ENCODE measurements at places on chromosomes 6 and 20.

DNA sequence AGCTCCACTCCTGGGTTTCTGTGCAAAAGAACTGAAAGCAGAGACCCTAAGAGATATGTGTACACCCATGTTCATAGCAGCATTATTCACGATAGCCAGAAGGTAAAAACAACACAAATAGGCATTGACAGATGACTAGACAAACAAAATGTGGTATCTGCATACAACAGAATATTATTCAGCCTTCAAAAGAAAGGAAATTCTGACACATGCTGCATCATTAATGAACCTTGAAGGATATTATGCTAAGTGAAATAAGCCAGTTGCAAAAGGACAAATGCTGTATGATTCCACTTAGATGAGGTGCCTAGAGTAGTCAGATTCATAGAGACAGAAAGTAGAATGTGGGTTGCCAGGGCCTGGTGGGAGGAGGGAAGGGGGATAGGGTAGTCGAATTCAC is 17.8 kb downstream of the AAR2 start:
- DNase-seq: no peak

- DNase-seq: no peak
These were observed 226.9 kb downstream of the SIM1 start for GRCh38 chr6:100237821-100238220.

DNA sequence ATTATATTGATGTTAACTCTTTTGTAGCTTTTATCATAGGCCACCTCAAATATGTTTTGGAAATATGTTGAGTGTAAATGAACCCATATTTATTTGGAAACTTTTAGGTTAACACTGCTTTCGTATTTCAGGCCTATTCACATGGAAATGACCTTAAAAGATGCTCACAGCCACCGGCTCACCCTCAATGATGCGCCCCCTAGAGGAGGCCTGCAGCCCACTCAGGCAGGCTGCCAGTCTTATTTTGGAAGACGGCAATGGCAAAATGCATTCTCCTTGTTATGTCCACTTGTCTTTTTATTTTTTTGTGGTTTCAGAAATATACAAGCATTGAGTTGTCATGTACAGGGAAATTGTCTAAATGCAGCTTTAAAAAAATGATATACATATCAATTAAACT is 869.7 kb downstream of the PHF3 start:
- DNase-seq: peak; percentile 40

- no peak for DNase-seq
These were observed 293.3 kb downstream of the HACE1 start for GRCh38 chr6:104566411-104566810.

DNA sequence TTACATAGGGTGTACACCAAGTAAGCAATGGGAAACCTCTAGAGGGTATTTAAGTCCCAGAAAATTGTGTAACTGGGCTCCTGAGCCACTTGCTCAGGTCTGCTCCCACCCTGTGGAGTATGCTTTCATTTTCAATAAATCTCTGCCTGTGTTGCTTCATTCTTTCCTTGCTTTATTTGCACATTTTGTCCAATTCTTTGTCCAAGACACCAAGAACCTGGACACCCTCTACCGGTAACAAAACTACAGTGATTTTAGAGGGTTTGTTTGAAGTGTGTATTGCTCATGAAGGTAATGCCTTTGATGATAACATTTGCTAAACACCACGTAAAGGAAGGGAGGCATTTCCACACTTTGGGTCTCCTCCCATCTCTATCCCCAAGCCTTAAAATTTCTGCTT is 46.2 kb downstream of the MYB start:
- no peak for DNase-seq

DNA sequence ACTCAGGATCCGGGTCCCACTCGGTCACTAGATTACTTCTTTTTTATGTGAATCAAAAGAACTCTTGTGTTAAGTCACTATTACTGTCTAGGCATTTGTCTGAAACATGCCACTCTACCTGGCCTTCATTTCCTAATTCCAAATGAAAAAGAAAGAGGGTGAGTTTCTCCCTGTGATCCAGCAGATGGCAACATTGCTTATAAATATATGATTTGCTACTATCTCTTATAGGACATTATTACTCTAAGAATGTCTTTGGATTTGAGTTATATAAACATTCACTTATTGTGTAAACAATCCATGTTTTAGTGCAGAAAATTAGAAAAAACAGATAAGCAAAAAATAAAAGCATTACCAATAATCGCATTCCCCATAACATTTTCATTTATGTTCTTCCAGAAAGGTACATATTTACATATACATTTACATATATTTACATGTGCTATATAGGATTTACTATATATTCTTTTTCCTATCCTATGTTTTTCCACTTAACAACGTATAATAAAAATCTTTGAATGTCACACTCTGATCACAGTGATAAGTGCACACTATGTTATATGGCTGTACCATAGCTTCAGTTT is 66.9 kb downstream of the FAXC start:
- DNase-seq: no peak

GRCh38 chr20:63567386-63568169 is 6.5 kb downstream of the HELZ2 start:
- peak; percentile 87 for DNase-seq

DNA sequence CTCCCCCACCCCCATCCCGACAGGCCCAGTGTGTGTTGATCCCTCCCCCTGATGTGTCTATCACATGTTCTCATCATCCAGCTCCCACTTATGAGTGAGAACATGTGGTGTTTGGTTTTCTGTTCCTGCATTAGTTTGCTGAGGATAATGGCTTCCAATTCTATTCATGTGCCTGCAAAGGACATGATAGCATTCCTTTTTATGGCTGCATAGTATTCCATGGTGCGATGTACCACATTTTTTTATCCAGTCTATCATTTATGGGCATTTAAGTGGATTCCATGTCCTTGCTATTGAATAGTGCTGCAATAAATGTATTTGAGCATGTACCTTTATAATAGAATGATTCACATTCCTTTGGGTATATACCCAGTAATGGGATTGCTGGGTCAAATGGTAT is 66.6 kb upstream of the NXT1 start:
- no peak for DNase-seq

DNA sequence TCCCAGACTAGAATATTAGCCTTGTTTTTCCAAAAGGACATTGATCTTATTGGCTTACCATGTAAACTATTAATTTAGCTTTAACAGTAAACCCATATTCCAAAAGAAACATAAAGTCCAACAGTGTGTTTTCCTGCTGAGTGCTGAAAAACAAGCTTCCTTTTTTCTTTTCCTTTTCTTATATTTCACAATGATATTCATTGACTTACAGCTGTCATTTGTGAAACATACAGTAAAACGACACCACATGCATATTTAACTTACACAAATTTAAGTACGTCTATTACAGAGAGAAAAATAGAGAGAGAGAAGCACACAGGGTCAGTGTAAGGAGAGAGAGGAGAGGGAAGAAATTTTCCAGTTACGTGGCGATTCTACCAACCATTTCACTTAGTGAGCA is 543.9 kb upstream of the JARID2 start:
- no peak for DNase-seq

DNA sequence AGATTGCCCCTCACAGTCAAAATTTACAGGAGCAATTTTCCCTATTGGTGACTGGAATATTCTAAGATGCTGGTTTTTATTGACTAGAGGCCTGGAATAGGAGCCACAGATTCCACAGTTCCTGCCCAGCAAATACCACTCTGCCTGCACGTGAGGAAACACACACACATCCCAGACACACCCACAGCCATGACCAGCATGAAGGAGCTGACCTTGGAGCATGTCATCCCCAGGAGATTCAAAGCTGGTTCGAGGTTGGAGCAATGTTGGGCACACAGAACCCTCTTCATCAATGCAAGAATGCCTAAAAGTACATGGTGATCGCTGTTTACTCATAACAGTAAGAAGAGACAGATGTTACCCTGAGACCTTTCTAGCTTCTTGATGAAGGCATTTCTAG is 244.6 kb upstream of the FOXQ1 start:
- DNase-seq: no peak

DNA sequence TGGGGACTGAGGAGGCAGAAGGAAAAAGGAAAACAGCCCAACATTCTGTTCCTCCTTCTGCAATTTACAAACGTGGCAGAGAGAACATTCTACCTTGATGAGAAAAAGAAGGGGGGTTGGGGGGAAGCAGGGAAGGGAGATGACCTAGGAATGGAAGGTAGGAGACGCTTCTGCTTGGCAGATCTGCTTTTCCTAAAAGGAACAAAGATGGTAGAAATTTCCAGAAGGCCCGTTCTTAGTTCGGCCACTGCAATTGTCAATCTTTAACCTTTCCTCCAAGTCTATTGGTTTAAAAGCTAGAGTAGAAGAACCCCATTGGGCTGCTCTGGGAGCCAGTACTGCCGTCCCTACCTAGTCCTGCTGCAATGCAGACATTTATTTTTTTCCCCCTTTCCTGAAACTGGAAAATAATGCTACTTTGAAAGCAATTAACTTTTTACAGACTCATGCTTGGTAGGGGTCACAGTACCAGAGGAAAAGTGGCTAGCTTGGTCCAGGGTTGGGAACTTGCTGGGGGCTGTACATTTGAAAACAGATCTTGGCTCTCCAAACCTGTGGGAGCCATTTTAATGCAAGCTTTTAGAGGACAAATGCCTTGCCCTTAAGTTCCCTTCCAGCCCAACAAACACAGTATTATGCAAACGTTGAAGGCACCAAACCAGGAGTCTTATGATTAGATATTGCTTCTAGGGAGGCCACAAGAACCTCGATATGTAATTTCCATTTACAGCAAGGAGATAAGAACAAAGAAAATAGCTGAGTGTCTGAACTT is 2.6 kb downstream of the ZMYND8 start:
- DNase-seq: peak; percentile 61

GRCh38 chr6:11778648-11779328 is at the start of gene ADTRP:
Gene ADTRP, minus strand, starts transcription at chr6:11778803. Its CDS starts 44 bp downstream, at chr6:11778759.
- DNase-seq: no peak

- no peak for DNase-seq
These were observed 161.4 kb downstream of the LY86 start for GRCh38 chr6:6749702-6750491.

- no peak for DNase-seq
These were observed 33.2 kb upstream of the SLC22A23 start for GRCh38 chr6:3489961-3490624.

DNA sequence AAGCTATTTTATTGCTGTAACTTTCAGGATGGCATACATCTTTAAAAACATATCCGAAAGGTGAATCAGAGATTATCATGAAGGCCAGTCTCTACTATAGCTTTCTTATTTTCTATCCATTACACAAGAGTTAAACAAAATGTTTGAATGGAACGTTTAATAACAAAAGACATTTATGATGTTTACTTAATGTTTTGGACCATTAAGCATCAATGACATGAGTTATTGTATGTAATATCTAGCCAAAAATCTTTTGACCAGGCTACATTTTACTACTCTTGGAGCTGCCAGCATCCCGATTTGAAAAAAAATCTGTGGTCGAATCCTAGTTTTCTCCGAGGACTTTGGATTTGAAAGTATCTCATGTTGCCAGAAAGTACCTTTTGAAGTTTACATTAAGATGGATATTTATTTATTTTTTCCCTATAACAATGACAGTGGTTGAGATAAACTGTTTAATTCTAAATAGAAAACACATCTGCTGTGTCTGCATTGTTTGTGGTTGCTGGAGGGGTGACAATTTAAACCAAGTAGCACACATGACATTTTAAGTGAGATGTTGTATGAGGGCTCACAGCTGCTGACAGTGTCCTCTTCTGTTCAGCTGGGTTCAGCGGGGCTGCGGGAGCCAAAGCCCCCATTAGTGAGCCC is 293.7 kb upstream of the TCF21 start:
- no peak for DNase-seq

GRCh38 chr20:56454754-56455153 is 13.7 kb upstream of the RTF2 start:
- no peak for DNase-seq

DNA sequence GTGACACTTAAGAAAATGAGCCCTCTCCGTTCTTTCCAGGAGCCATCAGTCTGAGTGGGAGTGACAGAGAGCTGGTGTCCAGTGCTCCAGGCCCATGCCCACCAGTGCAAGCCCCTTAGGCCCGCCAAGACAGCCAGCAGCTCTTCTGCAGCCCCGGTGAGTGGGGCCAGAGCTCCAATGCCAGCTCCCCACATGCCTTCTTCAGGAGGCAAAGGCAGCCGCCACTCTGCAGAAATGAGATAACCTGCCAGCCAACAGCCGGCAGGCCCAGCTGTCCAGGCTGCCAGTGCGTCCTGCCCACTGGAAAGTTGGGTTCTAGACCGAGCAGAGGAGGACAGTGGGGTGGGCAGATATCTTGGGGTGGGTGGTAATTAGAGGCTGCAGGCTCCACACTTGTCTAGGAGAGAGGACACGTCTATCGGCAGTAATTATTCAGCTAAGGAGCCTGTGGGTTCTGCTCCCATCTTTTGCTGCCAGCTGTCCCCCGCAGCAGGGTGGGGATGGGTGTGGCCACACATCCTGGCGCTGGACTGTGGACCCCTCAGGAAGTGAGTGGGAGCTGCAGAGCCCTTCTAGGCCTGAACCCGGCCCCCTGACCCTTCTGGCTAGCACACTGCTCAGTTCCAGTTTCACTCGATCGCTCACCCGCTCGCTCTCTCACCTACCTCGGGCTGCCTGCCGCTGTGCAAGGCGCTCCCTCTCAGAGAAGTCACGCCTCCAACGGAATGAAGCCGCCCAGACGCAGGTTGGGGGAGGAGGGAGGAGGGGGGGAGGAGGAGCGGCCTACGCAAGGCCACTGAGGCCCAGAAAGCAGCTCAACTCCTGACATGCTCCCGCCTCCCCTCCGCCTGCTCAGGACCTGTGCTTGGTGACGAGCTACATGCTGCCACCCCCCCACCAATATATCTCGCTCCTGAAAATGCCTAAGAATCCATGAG is 3.6 kb downstream of the GRM4 start:
- no peak for DNase-seq

DNA sequence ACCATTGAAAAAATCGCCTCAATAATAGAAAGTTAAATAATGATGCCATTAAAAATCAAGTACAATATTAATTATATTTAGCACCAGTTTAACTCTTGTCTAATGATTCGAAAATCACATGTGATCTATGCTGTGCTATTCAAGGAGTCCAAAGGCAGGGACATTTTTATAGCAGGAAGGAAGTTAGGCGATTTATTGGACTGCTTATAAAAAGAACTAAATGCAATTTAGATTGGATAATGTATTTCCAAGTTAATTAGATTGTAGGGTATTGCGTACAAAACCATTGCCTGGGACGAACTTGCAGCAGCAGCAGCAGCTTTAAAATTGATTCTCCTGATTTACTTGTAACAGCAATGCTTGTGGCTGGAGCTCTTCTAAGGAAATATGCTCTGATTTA is 87.4 kb upstream of the TMEM181 start:
- no peak for DNase-seq

- no peak for DNase-seq
These were observed 7.4 kb upstream of the FGD2 start for GRCh38 chr6:36997811-36998722.

DNA sequence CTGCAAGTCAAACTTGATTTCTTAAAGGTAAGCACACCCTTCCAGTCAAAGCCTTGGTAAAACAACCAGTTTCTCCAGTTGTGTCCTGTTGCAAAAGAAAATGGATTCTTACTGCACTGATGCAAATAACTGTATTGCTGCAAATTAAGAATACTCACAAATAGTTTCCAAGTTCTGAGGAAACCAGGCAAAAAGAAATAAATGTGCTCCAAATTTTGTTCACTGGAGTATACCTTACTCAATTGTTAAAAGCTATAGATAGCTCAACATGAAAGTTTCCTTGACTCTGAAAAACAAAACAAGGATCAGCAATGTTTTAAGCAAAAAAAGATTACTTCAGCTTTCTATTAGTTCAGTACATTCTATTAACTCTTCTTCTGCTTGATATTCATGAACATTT is 75.2 kb downstream of the SLC16A10 start:
- no peak for DNase-seq

- no peak for DNase-seq
These were observed 44.4 kb downstream of the DCDC2 start for GRCh38 chr6:24313251-24314141.

Data from GM12865 (cell line).